ENCODE measurements at places on chromosomes 2 and 18.

- no peak for DNase-seq
These were observed 55.6 kb downstream of the THADA start for GRCh38 chr2:43540021-43540779.

- no peak for DNase-seq
These were observed 26.9 kb downstream of the AGAP1 start for GRCh38 chr2:235520787-235521186.

- DNase-seq = no peak
These were observed 35.9 kb upstream of the SCN9A start for GRCh38 chr2:166411473-166412230.

DNA sequence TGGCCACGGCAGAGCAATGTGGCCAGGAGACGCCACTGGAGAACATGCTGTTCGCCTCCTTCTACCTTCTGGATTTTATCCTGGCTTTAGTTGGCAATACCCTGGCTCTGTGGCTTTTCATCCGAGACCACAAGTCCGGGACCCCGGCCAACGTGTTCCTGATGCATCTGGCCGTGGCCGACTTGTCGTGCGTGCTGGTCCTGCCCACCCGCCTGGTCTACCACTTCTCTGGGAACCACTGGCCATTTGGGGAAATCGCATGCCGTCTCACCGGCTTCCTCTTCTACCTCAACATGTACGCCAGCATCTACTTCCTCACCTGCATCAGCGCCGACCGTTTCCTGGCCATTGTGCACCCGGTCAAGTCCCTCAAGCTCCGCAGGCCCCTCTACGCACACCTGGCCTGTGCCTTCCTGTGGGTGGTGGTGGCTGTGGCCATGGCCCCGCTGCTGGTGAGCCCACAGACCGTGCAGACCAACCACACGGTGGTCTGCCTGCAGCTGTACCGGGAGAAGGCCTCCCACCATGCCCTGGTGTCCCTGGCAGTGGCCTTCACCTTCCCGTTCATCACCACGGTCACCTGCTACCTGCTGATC, 4.9 kb downstream of the GPR17 start:
- no peak for DNase-seq

DNA sequence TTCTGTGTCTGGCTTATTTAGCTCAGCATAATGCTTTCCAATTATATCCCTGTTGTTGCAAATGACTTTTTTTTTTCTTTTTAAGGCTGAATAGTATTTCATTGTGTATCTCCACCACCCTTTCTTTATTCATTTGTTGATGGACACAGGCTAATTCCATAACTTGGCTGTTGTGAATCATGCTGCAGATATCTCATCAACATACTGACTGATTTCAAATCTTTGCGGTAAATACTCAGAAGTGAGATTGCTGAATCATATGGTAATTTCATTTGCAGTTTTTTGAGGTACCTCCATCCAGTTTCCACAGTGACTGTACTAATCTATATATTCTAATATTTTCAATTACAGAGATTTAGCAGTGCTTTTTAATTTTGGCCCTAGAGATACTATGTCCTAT, 266.2 kb downstream of the TMX3 start:
- DNase-seq = no peak

DNA sequence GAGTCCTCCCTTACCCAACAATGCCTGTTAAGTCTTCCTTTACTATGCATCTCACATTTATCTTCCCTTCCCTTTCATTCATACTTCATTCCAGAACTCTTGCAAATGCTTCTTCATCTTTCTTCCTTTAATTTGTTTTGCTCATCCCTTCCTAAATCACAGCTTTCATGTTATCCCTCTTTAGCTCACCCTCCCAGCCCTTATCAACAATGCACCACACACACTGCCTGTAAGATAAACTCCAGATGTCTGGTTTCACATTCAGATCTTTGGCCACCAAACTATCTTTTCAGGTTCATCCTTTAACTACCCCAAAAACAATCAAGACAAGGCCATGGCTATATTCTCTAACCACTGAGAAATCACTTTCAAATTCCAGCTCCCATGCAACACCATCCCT, 3.4 kb downstream of the CCDC93 start:
- no peak for DNase-seq

DNA sequence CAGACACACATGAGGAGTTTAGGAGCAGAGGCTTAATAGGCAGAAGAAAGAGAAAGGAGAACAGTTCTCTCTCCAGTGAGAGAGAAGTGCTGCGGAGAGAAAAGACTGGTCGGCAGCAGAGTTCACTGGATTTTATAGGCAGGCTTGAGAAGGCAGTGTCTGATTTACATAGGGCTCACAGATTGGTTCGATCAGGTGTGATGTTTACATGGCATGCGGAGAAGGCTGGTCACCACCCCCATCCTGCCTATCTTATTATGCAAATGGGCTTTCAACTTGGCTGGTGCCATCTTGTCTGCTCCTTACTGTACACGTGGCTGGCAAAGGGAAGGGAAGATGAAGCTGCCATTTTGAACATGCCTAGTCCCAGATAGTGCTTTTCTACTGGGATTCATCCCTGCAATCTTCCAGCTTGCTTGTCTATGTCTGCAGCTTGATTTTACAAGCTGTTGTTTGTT, 113.4 kb downstream of the AP1S3 start:
- DNase-seq = no peak

DNA sequence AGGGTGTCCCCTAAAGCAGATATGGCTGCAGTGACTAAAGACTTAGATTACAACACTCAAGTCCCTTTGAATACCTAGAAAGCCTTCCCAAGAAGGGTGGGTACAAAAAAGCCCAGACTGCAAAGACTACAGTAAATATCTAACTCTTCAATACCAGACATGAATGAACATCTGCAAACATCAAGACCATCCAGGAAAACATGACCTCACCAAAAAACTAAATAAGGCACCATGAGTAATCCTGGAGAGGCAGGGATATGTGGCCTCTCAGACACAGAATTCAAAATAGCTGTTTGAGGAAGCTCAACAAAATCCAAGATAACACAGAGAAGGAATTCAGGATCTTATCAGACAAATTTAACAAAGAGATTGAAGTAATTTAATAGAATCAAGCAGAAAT, 138.2 kb upstream of the OTOS start:
- no peak for DNase-seq

GRCh38 chr2:168757223-168757622, 45.2 kb upstream of the NOSTRIN start:
- DNase-seq = no peak

- no peak for DNase-seq
These were observed 628 bp downstream of the SH2D6 start for GRCh38 chr2:85419009-85419675.

DNA sequence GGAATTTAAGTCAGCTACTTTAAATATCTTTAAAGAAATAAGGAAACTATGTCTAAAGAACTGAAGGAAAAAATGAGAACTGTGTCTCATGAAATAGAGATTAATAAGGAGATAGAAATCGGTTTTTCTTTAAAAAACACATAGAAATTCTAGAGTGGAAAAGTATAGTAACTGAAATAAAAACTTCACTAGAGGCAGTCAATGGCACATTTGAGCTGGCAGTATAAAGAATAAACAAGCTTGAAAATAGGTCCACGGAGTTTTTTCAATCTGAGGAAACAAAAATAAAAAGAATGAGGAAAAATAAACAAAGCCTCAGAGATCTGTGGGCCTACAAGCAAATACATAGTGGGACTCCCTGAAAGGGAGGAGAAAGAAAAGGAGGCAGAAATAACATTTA, 127.5 kb downstream of the TWIST2 start:
- DNase-seq = no peak

- DNase-seq = peak; percentile 5
These were observed 12.2 kb downstream of the PLB1 start for GRCh38 chr2:28507796-28508764.

DNA sequence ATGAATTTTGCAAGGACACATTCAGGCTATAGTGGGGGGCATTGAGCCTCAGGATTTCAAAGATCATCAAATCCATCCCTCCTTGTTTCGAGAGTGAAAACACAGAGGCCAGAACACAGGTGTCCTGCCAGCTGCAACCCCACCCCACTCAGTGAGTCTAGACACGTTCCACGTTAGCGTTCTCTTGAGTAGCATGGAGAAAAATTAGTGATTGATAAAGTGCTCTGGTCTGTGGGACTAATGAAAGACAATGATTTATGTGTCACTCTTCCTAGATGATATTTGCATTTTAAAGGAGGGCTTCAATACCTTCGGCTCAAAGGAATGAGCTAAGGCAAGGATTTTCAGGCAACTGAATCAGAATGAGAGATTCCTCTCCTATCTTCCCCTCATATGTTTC, 43.8 kb downstream of the SLC4A3 start:
- DNase-seq = no peak

DNA sequence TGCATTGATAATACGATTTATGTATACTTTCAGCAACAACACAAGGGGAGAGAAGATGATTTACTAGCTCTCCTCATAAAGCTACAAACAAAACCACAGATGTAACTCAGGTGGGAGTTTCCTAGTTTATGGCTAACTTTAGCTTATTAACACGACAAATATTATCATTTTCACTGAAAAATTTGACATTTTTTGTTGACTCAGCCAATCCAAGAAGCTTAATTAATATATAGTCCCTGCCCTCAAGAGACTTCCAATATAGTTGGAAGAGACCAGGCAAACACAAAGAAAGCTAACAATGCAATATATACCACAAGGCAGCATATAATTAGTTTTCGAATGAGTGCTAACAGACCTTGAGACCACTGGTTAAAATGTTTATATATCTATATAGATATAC, 775 bp downstream of the WDR12 start:
- DNase-seq = no peak

DNA sequence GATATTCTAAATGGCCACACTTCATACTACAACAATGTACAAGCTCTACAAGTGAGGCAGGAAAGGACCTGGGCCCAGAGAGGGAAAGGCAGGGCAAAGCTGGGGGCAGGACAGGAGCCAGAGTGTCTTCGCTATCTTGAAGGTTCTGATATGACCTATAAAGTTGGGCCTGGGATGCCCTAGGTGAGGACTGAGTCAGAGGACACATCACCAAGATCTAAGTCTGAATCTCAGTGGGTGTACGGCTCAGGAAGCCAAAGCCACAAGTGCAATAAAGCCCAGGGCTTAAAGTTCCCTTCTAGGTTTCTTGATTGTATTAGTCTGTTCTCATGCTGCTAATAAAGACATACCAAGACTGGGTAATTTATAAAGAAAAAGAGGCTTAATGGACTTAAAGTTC, 219.1 kb downstream of the ALK start:
- no peak for DNase-seq

DNA sequence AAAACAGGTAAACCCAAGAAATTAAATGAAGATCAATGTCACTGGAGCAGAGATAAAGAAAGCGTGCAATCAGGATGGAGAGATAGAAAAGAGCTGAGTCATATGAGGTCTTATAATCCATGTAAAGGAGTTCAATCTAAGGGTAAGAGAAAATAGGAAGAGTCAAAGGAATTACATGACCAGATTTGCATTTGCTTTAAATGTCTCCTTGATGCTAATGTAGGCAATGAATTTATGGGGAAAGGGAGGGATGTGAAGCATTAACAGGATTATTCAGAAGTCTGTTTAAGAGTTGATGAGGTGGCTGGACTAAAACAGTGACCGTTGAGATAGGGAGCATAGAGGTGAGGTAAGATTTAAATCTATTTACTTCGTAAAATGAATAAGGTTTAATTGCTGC, 623.1 kb downstream of the MBD2 start:
- no peak for DNase-seq

GRCh38 chr18:79944746-79945117, 6.7 kb downstream of the SLC66A2 start:
- no peak for DNase-seq

DNA sequence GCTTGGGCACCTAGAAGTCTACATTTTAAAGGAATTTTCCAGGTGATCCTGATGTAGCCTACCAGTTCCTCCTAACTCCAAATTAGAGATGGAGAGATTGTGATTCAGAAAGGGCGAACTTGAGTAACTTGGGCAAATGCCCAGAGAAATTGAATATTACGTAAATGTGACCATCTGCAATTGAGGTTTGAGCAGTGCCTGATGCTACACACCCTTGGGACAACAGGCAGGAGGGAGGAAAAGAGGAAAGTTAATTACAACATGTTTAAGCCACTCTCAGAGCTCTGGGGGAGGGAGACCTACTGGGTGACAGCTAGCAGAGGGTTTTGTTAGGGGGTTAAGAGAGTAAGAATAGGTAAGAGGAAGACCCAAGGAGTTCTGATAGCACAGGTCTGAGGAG, 208.9 kb downstream of the LPIN1 start:
- DNase-seq = no peak

GRCh38 chr2:212392043-212392442, 146.6 kb downstream of the ERBB4 start:
- no peak for DNase-seq

GRCh38 chr2:122357998-122358397, 602.5 kb downstream of the TSN start:
- no peak for DNase-seq

- DNase-seq = no peak
These were observed 207.5 kb upstream of the EPHA4 start for GRCh38 chr2:221779614-221780067.

DNA sequence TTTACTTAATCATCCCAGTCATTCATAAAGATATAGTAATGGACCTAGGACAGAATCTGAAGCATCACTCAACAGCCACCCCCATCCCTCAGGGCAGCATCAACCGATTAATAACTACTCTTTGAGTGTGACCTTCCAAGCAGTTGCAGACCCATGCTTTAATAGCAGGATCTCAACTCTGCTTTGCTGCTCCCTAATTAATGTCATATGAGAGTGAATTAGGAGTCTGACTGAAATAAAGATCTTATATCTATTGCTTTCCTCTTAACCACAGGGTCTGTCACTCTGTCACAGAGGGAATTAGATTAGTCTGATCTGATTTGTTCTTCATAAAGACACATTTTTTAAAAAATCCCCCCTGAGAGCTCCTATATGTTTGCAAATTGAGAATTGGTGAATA, 46.1 kb upstream of the LRP1B start:
- DNase-seq = no peak

- DNase-seq = no peak
These were observed 84.5 kb upstream of the SNTG2 start for GRCh38 chr2:866009-866680.

GRCh38 chr2:146806364-146807005, 1038.3 kb upstream of the ACVR2A start:
- DNase-seq = no peak
